Right ventricle myocardium superior (tissue), 1 donor: ENCODE measurements at places on chromosomes 12 and 14. TPM values are rescaled to one million over a fixed set of nuclear protein-coding genes. Genes with fewer than 3 reads are reported as not detected.

- DNase-seq = no peak
Measured at GRCh38 chr12:9752145-9752933, 8.4 kb downstream of the CD69 start.

GRCh38 chr14:69839661-69840060 is 39.6 kb upstream of the SMOC1 start:
- DNase-seq = no peak

DNA sequence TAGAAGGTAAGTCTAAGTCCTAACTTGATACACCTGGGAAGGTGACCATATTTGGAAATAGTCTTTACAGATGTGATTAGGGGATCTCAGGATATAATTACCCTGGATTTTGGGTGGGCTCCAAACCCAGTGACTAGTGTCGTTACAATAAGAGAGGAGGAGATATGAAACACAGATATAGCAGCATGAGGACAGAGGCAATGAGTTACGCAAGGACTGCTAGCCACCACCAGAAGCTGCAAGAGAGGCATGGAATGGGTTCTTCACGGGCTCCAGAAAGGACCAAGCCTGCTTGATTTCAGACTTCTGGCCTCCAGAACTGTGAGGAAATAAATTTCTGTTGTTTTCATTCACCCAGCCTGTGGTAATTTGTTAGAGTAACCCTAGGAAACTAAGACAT is 28.6 kb downstream of the FGFR1OP2 start:
- DNase-seq = no peak

- DNase-seq = no peak
Measured at GRCh38 chr14:47917344-47917954, 242.0 kb upstream of the MDGA2 start.

- no peak for DNase-seq
Measured at GRCh38 chr12:116691205-116691604, 46.7 kb downstream of the SPRING1 start.

GRCh38 chr12:38880288-38880687 is 25.1 kb downstream of the CPNE8 start:
- no peak for DNase-seq

GRCh38 chr12:26251600-26251999 is 56.2 kb downstream of the SSPN start:
- DNase-seq = peak; percentile 73

DNA sequence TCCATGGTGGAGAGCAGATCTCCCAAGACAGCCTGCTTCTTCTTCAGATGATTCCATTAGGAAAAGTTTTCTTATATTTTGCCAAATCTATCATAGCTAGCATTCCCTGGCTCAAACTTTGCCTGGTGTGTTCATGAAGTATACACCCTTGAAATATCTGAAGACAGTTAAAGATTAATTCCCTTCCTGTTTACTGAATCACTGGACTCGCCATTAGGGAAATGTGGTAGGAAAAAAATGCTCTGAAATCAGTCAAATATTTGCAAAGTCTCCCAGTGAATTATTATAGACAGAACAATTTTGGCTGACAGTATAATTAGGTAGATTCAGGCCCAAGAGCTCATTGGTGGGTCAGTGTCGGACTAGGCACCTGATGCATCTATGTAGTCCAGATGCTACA is 86.5 kb downstream of the PDZRN4 start:
- no peak for DNase-seq

GRCh38 chr14:53692451-53692850 is 264.2 kb downstream of the BMP4 start:
- DNase-seq = no peak

GRCh38 chr12:34219046-34219770 is 196.9 kb downstream of the ALG10 start:
- DNase-seq = no peak

- DNase-seq = no peak
Measured at GRCh38 chr12:39235990-39236767, 206.7 kb downstream of the KIF21A start.

DNA sequence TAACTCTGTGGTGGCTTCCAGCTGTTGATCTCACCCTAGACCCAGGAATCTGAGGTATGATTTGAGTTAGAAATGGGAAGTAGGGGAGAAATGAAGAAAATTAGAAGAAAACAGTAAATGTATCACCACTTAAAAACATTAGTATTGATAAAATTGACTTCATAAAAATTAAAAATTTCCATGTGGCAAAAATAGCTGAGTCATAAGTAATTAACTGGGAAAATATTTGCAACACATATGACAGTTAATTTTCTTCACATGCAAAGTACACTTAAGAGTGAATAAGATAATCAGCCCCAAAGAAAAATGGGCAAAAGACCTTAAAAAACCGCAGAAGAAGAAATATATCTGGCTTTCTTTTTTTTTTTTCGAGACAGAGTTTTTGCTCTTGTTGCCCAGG is 25.5 kb upstream of the ADIPOR2 start:
- no peak for DNase-seq

GRCh38 chr12:101110866-101111265 is 99.2 kb downstream of the SLC5A8 start:
- no peak for DNase-seq

GRCh38 chr12:103198499-103198898 is 241.0 kb downstream of the ASCL1 start:
- no peak for DNase-seq

GRCh38 chr14:98943907-98944306 is 328.1 kb downstream of the BCL11B start:
- DNase-seq = no peak

GRCh38 chr14:75967866-75968265 is 13.9 kb downstream of the TGFB3 start:
- no peak for DNase-seq

GRCh38 chr12:16788506-16789203 is 182.7 kb upstream of the LMO3 start:
- DNase-seq = no peak

The PLEKHG3 gene
- 16.6 TPM for total RNA-seq

The ADAM20 gene
- 0.40 TPM for total RNA-seq

The POTEM gene
- total RNA-seq = not detected

The GLI1 gene
- 0.56 TPM for total RNA-seq
